ACHN (cell line): ENCODE measurements at places on chromosomes 2 and 18.

GRCh38 chr2:176592216-176592615 lies 323.0 kb downstream of the MTX2 start:
- DNase-seq: no peak

GRCh38 chr2:222907790-222908441 lies 47.1 kb downstream of the ACSL3 start:
- no peak for DNase-seq

DNA sequence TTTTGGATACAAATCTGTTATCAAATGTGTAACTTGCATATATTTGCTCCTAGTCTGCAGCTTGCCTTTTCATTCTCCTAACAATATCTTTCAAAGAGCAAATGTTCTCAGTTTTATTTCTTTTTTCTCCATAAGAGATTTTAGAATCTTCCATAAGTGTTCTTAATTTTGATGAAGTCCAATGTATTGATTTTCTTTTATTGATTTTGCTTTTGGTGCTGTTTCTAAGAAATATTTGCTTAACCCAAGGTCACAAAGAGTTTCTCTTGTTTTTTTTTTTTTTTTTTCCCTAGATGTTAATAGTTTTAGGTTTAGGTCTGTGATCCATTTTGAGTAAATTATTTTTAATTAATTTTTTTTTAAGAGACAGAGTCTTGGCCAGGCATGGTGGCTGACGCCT lies 75.8 kb upstream of the SPRED2 start:
- DNase-seq: no peak

DNA sequence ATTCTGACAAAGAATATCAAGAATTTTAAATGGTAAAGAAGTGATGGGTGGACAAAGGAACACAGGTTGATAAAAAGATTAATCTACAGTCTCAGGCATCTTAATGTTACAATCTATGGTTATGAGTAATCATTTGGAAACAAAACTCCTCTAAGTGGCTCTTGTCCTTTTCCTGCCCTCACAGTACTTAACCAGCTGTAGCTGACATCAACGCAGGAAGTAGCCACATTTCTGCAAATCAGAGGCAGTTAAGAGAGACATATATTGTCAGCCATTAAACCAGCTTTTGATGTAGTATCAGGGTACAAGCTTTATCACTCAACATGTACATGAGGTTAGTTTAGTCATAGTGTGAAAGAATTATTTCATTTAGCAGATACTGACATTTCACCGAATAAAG lies 244.6 kb downstream of the NR4A2 start:
- peak; percentile 8 for DNase-seq

- no peak for DNase-seq
Observed at GRCh38 chr2:33518929-33519328, 42.5 kb downstream of the RASGRP3 start.

DNA sequence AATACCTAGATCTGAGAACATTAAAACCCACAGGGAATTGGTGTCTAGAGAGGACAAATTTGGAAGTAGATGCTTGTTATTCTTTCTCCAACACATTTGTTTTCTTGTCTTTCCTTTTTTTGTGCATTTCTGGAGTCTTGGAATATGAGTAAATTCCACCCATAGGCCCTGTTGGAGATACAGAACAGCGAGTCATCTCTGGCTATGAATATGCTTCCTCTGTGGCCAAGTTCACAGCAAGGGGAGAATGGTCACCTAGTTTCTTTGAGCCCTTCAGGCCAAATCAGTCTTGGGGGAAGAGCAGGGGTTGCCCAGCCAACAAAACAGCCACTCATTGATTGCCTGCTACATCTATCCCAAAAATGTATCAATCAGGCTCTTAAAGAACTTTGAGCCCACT lies 31.3 kb downstream of the SP140L start:
- no peak for DNase-seq

DNA sequence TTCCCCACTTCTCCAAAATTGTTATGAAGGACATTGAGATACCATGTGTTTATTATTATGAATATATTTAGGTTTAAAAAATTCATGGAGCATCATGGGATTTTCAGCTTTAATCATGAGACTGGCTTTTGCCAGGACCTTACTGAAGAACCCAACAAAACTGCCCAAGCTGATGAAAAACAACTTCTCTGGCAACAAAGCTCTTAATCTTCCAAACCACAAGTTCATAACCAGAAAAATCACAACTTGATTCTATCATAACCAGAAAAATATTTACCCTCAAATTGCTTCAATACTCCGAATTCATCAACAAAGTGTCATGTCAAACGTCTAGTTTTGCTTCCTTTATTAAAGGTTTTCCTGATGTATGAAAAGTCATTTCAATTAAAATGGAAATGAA lies 971.8 kb upstream of the ACVR2A start:
- no peak for DNase-seq

DNA sequence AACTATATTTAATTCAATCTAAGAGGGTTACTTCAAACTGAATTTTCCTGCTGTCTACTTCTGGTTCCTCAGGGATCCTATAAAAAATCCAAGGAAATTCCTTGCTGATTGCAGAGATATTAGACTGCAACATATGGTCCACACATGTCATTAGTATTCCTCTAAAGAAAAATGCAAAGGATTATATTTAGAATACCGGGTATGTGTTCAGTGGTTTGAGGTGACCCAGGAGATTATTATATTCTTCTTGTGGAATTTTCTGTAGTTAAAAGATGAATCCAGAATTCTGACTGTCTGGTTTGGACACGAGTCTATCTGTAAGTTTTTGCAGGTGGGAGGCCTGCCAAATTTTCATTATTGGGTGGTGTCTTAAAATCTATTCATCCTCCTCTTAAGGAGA lies 18.2 kb downstream of the HOXD1 start:
- no peak for DNase-seq

GRCh38 chr2:129318581-129319421 lies 660.7 kb upstream of the RAB6C start:
- DNase-seq: no peak

GRCh38 chr2:215421859-215422461 lies 13.9 kb downstream of the FN1 start:
- no peak for DNase-seq

DNA sequence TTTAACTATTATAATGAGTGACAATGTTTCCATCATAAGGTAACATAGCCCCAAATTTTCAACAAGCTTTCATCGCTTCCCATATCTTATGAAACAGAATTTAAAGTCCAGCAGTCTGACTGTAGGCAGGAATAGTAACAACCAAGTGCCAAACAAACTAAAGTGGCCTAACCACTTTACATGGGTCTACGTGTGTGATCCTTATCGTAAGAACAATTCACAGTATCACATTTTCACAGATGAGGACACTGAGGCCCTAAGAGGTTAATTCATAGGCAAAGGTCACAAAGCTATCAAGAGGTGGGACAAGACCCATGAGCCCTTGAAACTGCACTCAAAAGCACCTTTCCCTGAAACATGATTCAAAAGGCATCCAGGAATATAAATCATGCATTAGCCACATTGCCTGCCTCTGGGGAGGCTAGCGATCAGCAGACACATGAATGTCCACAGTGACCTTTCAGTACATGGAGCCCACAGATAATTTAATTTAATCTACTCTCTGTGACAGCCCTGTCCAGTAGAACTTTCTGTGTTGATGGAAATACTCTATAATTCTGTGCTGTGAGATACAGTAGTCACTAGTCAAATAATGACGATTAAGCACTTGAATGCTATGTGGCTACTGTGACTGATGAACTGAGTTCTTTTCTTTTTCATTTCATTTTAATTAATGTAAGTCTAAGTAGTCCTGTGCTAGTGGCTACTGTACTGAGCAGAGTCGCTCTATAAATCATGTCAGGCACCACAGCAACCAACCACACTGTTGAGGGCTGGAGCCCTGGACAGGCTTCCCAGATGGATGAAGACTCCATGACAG lies 30.3 kb downstream of the KIDINS220 start:
- DNase-seq: no peak

DNA sequence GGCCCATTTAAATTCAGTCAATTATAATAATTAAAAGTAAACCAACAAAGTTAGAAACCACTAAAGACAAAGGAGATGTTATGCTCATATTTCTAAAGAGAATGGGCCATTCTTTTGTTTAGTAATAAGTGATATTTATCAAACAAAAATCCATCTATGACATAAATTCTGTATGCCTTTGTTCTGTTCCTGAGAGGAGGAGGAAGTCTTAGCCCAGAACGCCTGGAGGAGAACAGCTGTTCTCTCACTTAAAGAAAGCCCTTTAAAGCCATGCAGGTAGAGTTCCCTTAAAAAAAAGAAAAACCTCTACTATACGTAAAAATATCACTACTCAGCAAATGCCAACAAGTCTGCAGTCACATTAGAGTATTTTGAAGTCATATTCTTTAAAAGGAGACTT lies 15.5 kb downstream of the LAMA1 start:
- no peak for DNase-seq

- DNase-seq: no peak
Observed at GRCh38 chr2:19505-19904, 26.8 kb downstream of the FAM110C start.

DNA sequence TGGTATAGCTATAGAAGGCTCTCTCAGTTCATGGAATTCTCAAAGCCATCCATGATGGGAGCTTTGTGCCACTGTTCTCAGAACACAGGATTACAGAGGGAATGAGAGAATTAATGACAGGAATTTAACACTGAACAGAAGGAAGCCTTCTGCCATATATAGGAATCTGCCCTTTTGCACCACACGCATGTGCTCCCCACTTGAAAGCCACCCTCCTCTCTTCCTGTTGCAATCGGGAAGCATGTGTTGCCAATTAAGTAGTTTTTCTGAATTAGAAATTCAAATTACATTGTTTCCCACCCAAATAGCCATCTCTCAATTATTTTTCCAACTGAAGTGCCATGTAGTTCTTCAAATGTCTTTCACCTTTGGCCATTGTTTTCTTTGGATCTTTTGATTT lies 71.3 kb downstream of the C1D start:
- no peak for DNase-seq

- DNase-seq: no peak
Observed at GRCh38 chr18:65435534-65435933, 315.3 kb upstream of the CDH7 start.

DNA sequence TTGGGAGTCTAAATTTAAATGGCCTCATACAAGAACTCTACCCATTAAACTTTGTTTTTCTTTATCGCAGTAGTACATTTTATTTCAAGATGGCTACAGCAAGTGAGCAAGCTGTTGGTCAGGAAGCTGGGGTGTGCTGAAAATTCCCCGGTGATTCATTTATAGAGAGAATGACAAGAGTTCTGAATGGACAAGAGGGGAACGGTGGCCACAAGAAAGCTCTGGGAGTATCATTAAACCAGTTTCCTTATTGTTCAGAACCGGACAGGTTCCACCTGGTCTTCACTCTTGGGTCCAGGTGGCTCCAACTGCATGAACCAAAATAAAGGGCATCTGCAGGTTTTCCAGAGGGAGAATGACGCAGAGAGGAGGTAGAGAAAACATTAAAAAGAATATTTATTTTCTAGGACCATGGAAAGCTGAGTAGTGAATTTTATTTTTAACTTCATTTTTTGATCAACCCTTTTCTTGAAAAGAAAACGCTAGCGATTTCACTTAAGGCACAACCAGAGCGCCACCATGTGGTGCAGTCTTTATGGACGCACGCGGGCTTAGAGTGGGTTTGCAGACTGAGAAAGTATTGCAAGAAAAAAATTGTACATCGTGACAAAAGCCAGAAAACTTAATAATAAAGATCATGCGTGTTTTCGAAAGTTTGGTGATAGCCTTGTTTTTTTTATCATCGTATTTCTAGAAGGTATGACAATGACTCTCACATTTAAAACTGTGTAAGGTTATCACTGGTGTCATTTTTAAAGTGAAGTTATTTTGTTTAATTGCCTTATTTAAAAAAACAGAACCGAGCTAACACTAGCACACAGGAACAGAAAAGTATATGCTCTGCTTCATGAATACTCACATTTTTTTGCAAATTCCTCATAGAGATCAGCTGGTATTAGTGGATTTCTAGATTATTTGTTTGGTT lies 97.9 kb upstream of the NOL4 start:
- peak; percentile 61 for DNase-seq

- DNase-seq: peak; percentile 86
Observed at GRCh38 chr2:156399950-156400705, 36.1 kb upstream of the GPD2 start.

DNA sequence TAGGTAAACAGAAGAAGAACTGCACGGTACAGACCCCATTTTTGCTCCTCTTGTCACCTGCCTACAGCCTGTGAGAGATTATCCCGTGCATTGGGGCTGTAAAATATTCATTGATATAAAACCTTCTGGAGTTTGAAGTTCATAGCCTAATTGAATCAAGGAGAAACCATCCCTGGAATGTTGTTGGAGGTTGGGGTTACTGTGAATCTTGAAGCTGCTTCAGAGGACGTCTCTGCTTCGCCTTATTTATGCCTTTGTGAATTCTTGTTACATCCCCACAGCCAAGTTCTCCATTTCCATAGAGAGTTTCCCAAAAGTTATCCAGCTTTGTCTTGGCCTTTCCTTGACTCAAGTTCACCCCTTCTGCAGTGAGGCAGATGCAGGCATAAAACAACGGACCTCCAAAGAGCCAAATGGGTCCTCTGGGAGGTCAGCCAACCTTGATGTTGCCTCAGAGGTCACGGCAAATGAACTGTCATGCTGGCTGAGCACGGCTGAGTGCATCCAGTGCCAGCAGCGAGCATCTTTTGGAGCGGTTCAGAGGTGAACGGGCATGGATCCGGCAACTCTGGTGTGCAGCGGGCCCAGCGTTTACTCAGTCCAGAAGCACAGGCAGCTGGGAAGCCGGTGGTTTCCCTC lies 317.6 kb downstream of the PRKCE start:
- DNase-seq: peak; percentile 68

DNA sequence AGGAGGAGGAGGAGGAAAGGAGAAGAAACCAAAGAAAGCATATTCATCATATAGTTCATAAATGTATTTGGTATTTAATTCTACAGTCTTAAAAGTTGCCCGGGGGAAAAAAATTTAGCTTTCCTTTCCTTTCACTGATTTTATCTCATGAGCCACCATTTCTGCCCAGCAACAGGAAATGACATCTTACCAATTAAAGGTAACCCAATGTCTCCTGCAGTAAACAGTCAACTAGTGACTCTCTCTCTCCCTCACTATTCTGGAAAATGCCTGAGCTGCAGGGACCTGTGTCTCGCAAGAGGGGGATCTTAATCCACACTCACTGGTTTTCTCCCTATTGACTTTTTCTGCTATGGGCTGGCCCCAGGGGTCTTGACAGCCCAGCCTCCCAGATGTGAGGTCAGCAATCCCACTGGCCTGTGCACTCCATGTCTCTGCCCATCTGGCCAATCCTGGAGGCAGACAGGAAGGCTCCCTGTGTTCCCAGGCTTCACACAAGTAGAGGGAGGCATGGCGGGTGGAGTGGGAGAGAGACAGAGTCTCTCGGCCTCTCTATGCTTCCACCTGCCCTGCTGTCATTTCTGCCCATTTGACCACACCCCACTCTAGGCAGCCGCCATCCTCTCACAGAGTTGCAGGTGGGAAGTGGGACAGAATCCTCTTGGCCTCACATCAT lies 85.4 kb upstream of the CABLES1 start:
- DNase-seq: no peak

- DNase-seq: peak; percentile 54
Observed at GRCh38 chr2:202104286-202104870, 31.3 kb downstream of the KIAA2012 start.

- no peak for DNase-seq
Observed at GRCh38 chr18:11064106-11064505, 85.3 kb downstream of the PIEZO2 start.

- DNase-seq: no peak
Observed at GRCh38 chr2:8999102-8999446, 4.4 kb downstream of the MBOAT2 start.

- peak; percentile 5 for DNase-seq
Observed at GRCh38 chr18:2846636-2847316, at the start of gene EMILIN2. Gene EMILIN2, plus strand, starts transcription at chr18:2847006. Its CDS starts 183 bp downstream, at chr18:2847189.

GRCh38 chr2:42771546-42772153 lies 7.7 kb upstream of the OXER1 start:
- DNase-seq: no peak
